ENCODE measurements at places on chromosomes 1 and 21.

GRCh38 chr1:174230399-174230798 is 71.1 kb downstream of the RABGAP1L start:
- peaks cover 38% of the 10 kb centered on the region for H3K36me3 ChIP-seq
- H3K27me3 ChIP-seq, result no peaks in the 10 kb centered on the region
- DNase-seq, result no peak

GRCh38 chr1:81681601-81682266 is 119.0 kb upstream of the ADGRL2 start:
- no peak for DNase-seq
- H3K27ac ChIP-seq, result no peak overlapping the region

DNA sequence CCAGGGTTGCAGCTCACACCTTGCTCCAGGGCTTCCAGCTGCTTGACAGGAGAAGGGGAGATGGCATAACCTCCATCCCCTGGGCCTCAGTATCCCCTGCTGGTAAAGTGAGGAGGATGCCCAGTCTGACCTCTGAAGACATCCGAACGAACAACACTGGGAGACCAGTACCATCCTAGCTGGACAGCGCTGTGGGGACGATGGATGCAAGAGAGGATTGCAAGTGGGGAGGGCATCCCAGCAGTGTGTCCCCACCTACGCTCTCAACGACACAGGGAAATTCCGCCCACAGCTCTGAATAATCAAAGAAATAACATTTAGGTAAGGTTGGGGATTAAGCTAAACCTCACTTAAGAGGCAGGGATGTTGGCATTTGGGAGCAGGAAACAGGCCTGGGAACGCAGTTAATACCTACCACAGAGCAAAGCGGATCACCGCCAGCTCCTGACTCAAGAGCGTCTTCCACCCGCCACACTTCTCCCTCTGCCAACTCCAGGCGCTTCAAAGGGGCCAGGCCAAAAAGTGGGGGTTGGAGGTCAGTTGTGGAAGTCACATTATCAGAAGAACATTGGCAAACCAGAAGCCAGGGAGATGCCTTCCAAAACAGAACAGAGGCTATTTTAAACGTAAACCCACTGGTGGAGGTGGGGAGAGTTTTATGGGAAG is 47.6 kb downstream of the SSBP3 start:
- no peak overlapping the region for H3K4me3 ChIP-seq
- no peak overlapping the region for H3K27ac ChIP-seq
- peaks cover 62% of the 10 kb centered on the region for H3K4me1 ChIP-seq

DNA sequence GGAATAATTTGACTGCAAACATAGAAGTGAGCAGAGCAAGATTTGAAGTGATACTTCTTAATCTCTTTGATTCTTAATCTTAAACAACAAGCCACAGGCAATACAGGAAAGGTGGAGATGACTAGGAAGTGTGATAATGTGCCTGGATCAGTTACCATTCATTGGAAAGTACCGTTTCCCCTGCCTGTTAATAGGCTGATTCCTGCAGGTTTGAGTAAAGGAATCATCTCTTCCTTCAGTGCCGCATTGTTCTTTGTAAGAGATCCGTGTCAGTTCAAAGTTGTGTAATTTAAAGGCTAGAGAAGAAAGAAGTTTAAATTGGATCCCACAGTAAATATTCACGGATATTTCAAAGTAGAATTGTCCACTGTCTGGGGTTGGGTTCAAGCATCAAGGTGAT is 43.5 kb upstream of the BCL10 start:
- DNase-seq, result no peak
- no peak overlapping the region for H3K4me3 ChIP-seq
- H3K27ac ChIP-seq, result no peak overlapping the region

GRCh38 chr1:237687804-237688203 is 202.9 kb downstream of the ZP4 start:
- H3K4me3 ChIP-seq, result no peak overlapping the region
- no peak for DNase-seq
- H3K27me3 ChIP-seq, result no peaks in the 10 kb centered on the region
- no peaks in the 10 kb centered on the region for H3K36me3 ChIP-seq
- no peak overlapping the region for H3K27ac ChIP-seq

DNA sequence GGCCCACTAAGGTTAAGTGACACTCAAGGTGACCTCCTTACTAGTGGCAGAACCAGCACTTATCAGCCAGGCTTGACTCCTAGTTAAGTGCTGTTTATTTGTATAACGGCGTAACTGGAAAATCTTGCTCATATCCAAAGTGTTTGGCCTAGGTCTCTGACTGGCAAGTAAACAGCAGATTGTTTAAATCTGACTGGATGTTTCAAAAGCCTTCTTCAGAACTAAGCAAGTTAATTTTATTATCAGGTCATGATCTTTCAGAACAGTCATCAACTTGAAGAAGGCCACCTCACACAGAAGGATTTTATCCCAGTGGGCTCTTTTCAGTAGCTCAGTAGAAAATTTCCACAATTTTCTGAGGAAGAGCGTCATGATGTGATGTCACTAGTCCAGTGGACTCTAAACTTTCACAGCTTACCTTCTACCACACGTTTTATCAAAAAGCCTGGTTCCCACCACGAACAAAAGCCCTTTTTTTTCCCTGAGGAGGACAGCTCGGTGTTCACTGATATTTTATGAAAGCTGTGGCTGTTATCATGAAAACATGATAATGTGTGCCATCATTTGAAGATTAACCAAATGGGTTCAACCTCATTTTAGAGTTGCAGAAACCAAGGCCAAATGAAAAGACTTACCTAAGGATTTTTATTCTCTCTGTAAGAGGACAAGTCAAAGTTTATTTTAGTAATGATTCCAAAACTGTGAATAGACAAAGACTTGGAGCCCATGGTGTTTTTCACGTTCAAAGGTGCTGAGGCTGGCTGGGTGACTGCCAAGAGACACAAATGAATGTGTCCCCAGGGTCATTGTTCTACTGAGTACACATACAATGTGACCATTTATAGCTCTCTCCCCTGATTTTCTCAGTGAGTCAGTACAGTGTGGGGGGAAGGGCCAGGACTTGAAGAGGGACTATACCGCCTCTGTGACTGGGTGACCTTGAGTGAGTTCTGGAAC is 9.1 kb downstream of the SGIP1 start:
- H3K27me3 ChIP-seq, result peaks cover 11% of the 10 kb centered on the region
- H3K4me1 ChIP-seq, result no peaks in the 10 kb centered on the region
- no peaks in the 10 kb centered on the region for H3K36me3 ChIP-seq

GRCh38 chr1:57748719-57749118 is 324.9 kb upstream of the DAB1 start:
- no peak for DNase-seq
- H3K4me3 ChIP-seq, result no peak overlapping the region
- no peaks in the 10 kb centered on the region for H3K36me3 ChIP-seq
- H3K27ac ChIP-seq, result no peak overlapping the region
- no peaks in the 10 kb centered on the region for H3K27me3 ChIP-seq

DNA sequence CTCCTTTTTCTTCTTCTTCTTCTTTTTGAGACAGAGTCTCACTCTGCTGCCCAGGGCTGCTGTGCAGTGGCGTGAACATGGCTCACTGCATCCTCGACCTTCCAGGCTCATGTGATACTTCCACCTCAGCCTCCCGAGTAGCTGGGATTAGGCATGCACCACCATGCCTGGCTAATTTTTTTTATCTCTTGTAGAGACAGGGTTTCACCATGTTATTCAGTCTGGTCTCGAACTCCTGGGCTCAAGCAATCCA is 13.0 kb upstream of the PADI1 start:
- H3K27me3 ChIP-seq, result peaks cover 31% of the 10 kb centered on the region
- H3K27ac ChIP-seq, result no peak overlapping the region
- no peaks in the 10 kb centered on the region for H3K36me3 ChIP-seq
- DNase-seq, result no peak

- H3K4me1 ChIP-seq, result peaks cover 34% of the 10 kb centered on the region
- no peaks in the 10 kb centered on the region for H3K36me3 ChIP-seq
- H3K27me3 ChIP-seq, result no peaks in the 10 kb centered on the region
- DNase-seq, result no peak
- peak overlapping the region; percentile 83 for H3K27ac ChIP-seq
- peak overlapping the region; percentile 87 for H3K4me3 ChIP-seq
These were observed 887 bp downstream of the SLC19A2 start for GRCh38 chr1:169484683-169485430.

DNA sequence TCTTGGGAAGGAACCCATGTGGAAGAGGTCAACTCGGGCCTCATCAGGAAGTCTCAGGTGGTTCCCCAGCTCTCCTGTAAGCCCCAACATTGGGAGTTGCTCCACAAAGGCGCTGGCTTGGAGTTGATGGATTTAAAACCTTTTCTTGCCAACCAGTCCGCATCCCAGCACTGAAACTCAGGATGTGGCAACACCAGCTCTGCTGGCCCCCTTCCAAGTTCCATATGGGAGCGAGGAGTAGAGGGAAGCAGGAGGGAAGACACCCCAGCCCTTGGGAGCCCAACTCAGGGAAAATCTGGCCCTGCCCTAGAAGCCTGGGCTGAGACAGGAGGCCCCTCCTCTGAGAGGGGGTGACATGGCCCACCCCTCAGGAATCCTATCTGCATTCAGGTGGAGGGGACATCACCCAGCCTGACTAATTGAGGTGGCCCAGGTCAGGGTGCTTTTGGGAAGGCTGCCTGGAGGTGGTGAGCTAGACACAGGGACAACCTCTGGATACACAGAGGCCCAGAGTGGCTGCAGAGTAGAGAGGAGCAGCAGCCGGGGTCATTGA is 33.1 kb upstream of the DMBX1 start:
- no peaks in the 10 kb centered on the region for H3K36me3 ChIP-seq
- DNase-seq, result no peak
- H3K4me1 ChIP-seq, result peaks cover 2% of the 10 kb centered on the region
- no peak overlapping the region for H3K27ac ChIP-seq

DNA sequence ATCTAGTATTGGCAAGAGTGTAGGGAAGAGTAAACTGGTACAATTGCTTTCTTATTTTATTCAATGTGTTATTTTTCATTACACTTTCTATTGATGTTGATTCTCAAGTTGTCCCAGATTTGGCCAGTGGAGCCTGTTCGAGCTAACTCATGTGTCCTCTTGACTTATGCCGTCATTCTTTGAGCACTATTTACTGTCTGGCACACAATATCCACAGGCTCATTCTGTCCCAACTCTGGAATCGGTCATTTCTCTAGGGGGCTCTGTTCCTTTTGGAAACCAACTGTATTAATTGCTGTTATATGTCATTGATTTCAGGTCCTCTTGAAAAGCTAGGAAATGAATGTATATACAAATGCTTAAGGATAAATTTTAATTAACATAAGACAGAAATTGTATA is 22.4 kb upstream of the SFPQ start:
- no peak for DNase-seq
- H3K4me1 ChIP-seq, result peaks cover 4% of the 10 kb centered on the region
- H3K27me3 ChIP-seq, result peaks cover 6% of the 10 kb centered on the region
- no peak overlapping the region for H3K27ac ChIP-seq
- H3K4me3 ChIP-seq, result no peak overlapping the region

DNA sequence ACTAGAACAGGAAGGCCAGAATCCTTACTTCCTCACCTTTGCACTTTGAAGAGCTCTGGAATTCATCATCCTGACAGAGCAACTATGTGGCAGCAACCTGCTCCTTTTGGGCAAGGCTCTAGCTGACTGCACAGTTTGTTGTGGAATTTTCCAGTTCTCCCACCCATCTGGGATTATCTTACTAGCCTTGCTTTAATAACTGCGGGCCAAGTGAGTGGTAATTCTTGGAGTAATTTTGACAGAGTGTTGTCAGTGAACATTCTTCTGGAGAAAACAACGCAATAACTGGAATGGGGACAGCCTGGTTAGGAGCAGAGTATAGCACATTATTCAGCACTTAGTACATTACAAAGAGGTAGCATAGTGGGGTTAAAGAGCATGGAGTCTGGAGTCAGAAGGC is 75.3 kb downstream of the NTMT2 start:
- no peaks in the 10 kb centered on the region for H3K36me3 ChIP-seq
- H3K4me1 ChIP-seq, result no peaks in the 10 kb centered on the region
- H3K27ac ChIP-seq, result no peak overlapping the region
- H3K4me3 ChIP-seq, result no peak overlapping the region
- no peak for DNase-seq
- no peaks in the 10 kb centered on the region for H3K27me3 ChIP-seq

GRCh38 chr21:28705616-28706015 is 287.1 kb downstream of the LTN1 start:
- H3K4me1 ChIP-seq, result no peaks in the 10 kb centered on the region
- no peak overlapping the region for H3K27ac ChIP-seq
